Left lung (tissue), 14 donors: ENCODE measurements at places on chromosomes 13 and 19. TPM values are rescaled to one million over a fixed set of nuclear protein-coding genes. Genes with fewer than 3 reads are reported as not detected.
A peak's percentile ranks its signal among the peaks of the same experiment; 100 is the strongest.

Gene SIGLEC12
- 1.9 TPM for total RNA-seq

GRCh38 chr13:51070005-51070649 lies 40.9 kb downstream of the C13orf42 start:
- DNase-seq: peak; percentile 68

DNA sequence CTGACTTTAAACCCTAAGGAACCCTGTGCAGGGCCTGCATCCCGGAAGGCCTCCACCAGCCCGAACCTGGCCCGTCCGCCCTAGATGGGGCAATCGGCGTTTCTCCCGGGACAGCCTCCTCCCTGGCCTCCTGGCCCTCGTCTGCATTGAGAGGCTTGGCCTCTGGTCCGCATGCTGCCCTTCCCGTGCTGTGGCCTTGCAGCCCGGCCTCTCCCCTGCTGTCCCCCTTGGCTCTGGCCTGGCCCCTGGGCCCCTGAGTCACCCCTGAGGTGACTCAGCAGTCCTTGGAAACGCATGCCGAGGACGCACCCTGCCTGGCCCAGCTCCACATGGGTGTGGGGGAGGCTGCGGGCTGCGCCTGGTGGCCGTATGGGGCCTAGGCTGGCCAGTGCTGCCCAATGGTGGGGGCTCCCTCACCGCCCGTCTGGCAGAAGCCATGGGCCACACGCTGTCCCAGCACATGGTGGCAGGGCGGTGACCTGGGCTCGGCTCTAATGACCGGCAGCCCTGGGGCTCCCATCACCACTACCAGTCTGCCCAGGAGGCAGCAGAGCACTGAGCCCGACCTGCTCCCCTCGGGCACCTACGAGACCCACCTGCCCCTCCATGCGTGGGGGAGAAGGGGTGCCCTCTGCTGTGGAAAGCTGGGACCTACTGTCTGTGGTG lies 25.7 kb downstream of the SH3GL1 start:
- DNase-seq: peak; percentile 78

DNA sequence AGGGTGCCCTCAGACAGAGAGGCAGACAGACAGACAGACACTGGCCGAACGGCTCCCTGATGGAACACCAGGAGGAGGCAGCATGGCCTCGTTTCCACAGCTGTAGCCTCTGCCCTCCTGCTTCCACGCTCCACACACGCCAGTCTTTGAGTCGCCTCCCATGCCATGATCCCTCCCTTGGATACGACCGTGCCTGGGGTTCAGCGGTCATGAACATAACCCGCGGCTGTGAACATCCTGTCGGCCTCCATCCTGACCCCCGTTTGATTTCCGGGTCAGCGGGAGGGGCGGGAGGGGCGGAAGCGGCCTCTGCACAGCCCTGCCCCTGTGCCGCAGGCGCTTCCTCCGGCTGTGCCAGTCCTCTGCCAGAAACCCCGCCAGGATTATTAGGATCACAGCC lies 23.4 kb downstream of the GP6 start:
- DNase-seq: no peak

Gene CYP4F8
- total RNA-seq: not detected

DNA sequence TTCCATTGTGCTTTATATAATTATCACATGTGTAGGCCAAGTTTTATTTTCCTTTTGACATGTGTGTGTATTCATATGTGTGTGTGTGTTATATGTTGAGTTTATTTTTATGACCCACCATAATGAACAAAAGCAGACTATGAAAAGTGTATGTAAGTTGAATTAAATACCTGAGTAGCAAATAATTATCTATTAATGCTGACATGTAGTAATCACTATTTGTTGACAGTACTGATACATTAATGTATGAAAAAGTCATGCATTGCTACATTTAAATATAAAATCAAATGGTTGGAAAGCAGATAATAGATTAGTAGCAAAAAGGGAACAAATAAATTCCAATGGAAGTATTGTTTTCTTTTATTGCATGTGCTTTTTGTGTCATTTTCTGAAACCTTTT lies 1948.5 kb upstream of the PCDH20 start:
- DNase-seq: no peak

Gene VSTM2B
- not detected for total RNA-seq

GRCh38 chr19:13507053-13507611 lies 853 bp upstream of the CACNA1A start:
- no peak for DNase-seq

Gene LILRA2
- 6.2 TPM for total RNA-seq

GRCh38 chr19:56350416-56351045 lies 35.9 kb upstream of the ZSCAN5A start:
- no peak for DNase-seq

Gene GNG7
- total RNA-seq: 5.7 TPM

DNA sequence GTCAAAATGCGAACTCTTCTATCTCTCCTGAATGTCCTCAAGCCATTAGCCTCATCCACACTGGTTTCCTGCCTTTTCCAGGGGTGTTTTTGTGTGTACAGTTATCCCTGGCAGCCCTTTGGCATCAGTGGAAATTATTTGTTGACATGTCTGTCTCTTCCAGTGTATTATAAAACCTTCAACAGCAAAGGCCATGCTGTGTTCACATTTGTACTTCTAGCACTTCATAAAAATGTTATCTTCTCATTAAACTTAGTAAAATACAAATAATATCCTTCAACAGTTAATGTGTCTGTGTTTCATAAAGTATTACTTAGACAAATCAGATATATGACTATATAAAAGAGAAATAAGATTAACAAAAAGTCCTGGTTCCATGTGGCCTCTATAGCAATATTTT lies 359.5 kb upstream of the ARGLU1 start:
- DNase-seq: peak; percentile 26

Gene PLVAP
- 59.5 TPM for total RNA-seq

DNA sequence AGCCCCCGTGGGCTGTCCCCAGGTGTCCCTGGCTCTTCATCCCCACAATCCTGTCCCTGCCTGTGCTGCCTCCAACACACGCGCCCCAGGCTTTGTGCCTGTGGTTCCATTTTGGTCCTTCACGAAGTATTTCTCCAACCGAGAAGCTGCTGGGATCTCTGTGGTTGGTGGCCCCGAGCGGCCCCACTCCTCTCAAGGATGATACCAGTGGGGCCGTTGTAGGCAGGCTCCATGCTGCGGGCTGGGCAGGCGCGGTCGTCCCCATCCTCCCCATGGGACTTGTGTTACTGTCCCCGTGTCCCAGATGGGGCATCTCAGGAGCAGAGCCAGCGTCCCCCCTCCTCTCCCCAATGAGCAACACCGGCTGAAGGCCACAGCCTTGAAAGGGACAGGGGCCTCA lies 3.7 kb upstream of the ZNF554 start:
- no peak for DNase-seq

DNA sequence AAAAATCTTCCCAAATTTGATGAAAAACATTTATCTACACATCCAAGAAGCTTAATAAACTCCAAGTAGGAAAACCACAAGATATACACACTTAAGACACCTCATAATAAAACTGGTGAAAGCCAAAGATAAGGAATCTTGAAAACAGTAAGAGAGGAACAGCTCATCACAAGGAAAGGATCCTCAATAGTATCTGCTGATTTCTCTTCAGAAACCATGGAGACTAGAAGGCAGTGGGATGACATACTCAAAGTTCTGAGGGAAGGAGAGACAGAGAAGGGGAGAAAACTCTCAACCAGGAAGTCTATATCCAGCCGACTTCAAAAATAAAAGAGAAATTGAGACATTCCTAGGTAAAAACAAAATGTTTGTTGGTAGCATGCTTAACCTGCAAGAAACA lies 45.7 kb downstream of the LNX2 start:
- DNase-seq: no peak

DNA sequence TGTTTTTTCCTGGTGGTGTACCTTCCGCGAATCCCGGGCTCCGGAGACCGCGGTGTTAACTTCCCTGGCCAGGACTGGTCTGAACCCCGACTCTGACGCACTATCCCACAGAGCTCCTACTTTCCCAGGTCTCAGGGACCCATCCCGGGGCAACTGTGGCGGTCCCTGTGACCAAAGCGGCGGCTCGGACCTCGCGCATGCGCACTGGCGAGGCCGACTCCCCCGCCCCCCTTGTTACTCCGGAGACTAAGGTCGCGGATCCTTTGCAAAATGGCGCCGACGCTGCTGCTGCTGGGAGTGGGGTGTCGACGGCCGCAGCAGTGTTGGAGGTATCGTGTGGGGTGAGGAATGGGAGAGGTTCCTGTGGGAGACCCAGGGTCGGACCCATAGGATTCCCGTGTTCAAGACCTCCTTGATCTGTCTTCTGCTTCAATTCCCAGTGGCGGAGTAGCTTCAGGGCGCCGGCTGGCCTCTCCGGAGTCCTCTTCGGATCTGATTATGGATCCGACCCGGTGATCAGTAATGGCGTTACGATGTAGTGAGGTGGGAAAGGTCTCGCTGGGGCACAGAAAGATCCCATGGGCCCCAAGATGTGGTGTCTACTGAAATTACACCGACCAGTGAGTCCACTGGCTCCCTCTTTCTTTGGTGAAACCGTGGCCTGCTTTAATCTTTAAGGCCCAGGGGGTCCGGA lies 66.6 kb upstream of the ZNF527 start:
- DNase-seq: no peak

Gene BTBD2
- total RNA-seq: 63.6 TPM

DNA sequence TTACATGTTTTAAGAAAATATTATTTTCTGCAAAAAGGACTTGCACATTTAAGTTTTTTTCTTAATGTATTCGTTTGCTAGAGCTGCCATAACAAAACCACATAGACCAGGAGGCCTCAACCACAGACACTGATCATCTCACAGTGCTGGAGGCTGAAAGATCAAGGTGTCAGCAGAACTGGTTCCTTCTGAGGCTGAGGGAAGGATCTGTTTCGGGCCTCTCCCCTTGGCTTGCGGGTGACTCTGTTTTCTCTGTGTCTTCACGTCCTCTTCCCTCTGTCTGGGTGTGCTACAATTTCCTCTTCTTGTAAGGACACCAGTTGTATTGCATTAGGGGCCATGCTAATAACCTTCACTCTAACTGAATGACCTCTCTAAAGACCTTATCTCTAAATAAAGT lies 364.2 kb downstream of the IRS2 start:
- no peak for DNase-seq

Gene DCLK1
- total RNA-seq: 20.5 TPM

Gene ZNF329
- total RNA-seq: 11.7 TPM

DNA sequence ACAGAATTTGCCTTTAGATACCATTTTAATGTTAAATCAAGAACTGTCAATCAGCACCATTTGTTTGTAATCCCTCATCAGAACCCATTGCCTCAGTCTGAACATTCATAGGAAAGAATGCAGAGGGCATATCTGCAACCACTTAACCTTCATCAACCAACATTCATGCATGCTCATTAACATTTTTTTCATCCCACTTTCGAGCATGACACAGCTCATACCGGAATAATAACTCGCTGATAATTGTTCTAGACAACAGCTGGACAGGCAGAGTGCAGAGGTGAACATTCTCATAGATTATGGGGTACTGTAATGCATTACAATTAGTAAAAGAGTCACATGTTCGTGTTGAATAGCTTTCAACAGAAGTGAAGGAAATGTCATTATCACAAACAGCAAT lies 216.8 kb downstream of the DIAPH3 start:
- DNase-seq: no peak

Gene FCAR
- total RNA-seq: 19.5 TPM

DNA sequence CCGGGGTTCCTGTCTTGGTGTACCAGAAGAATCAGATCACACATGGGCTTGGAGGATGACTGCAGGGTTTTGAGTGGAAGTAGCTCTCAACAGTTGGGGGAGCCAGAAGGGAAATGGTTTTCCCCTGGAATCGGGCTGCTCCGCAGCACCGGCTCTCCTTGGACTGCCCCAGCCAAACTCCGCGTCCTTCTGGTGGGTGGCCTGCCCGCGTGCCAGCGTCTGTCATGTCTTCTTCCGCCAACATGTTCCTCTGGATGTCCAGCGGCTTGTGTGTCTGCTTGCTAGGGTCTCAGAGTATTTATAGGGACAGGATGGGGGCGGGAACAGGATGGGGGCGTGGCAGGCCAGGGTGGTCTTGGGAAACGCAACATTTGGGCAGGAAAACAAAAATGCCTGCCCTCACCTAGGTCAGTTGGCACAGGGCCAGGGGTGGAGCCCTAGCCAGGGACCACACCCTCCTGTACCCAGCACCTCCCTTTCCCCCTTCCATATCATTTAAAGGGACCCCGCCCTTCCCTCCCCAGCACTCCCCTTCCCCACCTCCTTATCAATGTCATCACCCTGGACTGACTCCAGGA lies 1.3 kb upstream of the ZNF30 start:
- no peak for DNase-seq

- DNase-seq: no peak
Observed at GRCh38 chr19:33261511-33262189, 36.0 kb upstream of the SLC7A10 start.

- DNase-seq: no peak
Observed at GRCh38 chr19:7004313-7004931, 16.8 kb downstream of the MBD3L2B start.

- DNase-seq: no peak
Observed at GRCh38 chr19:13398182-13398581, 108.1 kb downstream of the CACNA1A start.

Gene C19orf81
- 2.2 TPM for total RNA-seq

DNA sequence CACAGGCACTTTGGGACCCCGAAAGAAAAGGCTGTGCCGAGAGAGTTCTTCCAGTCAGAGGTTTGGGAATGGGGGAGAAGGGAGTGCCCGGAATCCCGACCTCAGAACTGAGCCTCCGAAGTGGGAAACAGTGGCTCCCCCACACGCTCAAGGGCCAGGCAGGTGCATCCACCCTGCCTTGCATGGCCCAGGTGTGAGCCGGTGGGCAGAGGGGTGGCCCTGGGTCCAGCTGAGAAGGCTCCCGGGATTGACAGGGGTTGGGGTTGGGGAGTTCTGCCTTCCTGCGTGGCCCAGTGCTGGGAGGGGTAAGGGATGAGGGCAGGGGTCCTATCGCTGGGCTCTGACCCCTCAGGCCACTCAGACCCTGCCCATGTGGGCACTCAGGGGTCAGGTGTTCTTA lies 163.5 kb upstream of the TUBA3C start:
- DNase-seq: no peak

GRCh38 chr19:47032171-47032811 lies 12.7 kb downstream of the NPAS1 start:
- no peak for DNase-seq

DNA sequence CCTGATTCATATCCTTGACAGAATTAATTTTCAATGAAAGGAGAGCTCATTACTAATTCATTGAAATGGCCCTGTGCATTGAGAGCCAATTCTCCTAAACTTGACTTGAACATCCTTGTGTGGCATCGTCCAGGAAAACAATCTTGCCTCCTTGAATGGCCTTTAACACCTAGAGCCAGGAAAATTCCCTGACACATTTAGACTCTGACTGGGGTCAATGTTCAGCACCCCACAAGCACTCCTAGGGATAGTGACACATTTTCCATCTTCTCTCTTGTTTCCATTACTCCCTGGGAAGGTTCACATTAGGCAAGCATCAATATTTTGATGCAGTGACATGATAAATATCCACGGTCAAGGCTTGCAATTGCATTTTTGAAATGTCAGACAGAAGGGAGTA lies 218.9 kb downstream of the LACC1 start:
- DNase-seq: no peak

DNA sequence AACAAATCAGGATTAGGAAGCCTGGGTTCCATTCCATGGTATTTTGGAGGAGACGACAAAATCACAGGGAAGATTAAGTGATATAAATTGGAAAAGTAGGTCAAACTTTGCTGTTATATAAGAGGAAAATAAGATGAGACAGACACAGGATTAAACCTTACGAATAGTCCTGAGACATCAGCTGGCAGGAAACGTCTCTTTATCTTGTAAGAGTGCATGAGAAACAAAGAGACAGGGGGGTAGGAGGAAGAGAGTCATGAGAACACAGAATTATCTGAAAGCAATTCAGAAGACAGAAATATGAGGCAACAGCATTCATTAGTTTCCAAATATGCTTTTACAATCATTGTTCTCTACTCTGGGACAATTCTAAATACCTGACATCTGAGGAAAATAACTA lies 310.6 kb upstream of the MIR17HG start:
- DNase-seq: no peak

Gene DOCK9
- 110 TPM for total RNA-seq
